NAMALWA (cell line): ENCODE measurements at places on chromosomes 5 and 9.

DNA sequence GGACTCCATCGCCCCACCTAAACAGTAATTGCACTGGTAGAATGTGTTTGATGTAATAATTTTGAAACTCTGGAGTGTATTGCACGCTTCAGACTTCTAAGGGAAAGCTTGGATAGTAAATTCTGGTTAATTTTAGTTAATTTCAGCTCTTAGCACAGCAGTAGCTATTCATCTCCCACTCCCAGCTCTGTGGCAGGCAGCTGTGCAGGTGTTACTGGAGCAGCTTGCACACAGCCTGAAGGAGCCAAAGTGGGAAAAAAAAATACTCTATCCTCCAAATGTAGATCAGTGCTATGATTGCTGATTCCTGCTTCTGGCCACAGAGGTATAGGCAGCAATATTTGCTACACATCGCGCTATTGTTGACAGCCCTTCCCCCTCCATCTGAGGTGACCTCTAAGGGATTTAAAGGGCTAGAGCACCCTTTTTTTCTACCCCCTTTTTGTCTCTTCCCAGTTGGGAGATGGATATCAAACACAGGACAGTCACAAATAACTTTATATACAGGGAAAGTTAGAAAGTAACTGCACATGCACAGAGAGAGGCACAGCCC, 97.4 kb downstream of the KCTD16 start:
- no peak for DNase-seq

DNA sequence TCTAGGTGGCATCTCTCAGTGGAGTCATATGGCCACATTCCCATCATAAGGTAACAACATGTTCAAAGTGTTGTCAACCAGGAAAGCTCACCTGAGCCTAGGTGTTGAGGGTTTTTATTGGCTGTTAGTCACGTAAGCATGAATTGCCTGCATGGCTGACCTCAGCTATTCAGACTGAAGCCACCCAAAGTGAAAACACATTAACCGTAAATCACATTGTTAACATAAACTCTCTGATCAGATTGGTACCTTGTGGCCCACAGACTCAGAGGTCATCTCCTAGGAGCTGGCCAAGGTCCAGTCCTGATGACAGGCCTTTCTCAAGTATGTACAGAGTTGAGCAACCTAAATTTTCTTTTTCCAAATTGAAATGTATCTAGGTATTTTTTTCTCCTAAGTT, 26.7 kb downstream of the SRFBP1 start:
- DNase-seq, result no peak

DNA sequence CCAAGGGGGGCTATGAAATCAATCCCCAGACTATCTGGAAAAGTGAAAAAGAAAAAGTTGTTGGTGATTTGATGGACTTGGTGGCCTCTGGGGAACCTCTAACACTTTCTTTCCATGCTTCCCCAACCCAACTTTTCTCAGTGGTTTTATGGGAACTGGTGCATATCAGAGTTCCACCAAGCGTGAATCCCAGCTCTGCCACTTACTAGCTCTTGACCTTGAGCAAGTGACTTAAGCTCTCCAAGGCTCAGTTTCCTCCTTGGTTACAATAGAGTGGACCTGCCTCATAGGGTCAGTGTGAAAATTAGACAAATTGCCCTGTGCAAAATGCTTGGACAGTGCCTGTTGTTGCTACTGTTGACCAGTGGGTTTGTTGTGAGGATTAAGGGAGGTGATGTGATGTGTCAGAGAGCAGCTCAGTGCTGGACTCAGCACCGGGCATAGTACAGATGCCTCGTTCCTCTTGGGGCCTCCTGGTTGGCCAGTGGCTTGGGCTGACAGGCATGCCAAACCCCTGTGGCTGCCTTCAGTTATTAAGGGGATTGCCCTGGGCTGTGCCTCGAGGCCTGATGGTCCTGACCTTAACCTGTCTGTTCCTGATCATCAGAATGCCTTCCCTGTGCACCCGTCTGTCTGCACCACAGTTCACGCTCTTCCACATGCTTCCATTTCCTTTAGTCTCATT, 49.3 kb downstream of the COL15A1 start:
- no peak for DNase-seq

DNA sequence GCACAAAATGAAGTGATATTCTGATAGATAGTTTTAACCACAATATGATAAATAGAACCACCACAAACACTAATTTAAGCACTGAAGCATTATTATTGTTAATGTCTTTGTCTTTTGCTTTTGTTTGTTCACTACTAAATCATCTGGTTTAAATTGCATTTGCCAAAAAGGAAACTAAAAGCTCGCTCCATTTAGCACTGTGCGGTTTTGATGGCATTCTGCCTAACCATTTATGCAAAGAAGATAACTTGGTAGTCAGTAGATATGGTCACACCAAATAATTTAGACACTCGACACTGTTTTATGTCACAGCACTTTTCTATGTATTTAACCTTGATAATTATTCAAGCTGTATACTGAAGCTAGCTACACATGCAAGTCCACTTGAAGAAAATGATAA, 849.8 kb upstream of the CDH6 start:
- DNase-seq, result no peak

- no peak for DNase-seq
Observed at GRCh38 chr5:58056546-58056945, 403.3 kb downstream of the PLK2 start.

DNA sequence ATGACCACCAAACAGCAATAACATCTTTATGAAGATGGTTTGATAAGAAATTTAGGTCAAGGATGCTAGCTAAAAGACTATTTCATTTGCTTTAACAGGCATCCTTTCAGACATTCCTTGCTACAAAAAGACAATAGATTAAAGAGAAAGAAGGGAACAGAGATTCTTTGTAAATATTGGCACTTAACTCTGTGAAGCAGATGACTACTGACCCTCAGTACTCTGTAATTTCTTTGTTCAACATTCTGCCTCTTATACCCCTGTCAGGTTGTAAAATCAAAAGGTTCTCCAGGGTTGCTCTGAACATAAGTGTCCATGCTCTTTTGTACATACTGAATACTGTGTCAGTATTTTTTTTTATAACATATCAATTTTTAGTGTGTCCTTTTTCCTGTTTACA, 610.6 kb upstream of the GRAMD2B start:
- DNase-seq, result no peak

DNA sequence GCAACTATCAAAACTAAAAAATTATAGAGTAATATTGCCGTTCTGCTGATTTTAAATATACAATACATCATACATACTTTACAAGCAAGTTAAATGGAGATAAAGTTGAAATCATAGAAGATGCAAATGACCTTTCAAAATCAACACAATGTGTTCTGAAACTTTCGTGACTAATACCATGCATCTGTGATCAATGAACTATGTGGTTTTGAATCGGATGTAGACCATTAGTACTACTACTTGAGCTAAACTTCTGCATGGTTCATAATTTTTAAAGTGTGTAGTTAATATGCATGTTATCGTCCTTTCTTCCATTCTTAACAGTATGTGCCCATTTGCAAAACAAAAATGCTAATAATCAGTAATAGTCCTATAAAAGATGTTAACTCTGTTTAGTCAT, 11.3 kb upstream of the PHF2 start:
- DNase-seq, result no peak

DNA sequence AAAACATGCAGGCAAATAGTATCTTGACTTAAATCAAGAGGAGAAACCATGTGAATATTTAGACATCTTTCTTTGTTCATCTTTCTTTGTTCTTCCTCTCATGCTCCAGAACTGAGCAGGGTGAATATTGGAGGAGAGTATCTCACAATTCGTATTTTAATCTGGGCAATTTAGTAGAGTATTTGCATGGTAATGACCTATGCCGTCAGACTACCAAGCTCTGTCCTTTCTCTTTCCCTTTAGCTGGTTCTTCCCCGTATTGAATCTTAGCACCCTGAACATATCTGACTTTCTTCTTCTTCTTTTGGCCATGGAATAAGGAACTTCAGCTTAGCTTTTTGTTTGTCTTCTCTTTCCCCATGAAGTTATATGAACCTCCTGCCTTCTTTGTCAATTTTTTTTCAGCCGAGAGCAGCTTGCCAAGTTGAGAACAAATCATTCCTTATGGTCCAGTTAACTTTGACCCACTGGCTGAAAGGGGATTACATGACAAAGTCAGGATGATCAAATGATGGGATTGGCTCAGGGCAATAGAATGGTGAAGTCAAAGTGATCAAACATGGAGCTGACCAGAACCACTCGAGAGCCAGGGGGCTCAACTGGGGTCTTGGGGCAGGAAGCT, 95.8 kb downstream of the DAPK1 start:
- DNase-seq, result no peak

- DNase-seq, result peak; percentile 61
Observed at GRCh38 chr5:37005946-37006540, 129.5 kb downstream of the NIPBL start.

GRCh38 chr5:126780165-126780827, 3.4 kb downstream of the LMNB1 start:
- peak; percentile 86 for DNase-seq

GRCh38 chr9:116409129-116409528, 255.5 kb downstream of the PAPPA start:
- no peak for DNase-seq

DNA sequence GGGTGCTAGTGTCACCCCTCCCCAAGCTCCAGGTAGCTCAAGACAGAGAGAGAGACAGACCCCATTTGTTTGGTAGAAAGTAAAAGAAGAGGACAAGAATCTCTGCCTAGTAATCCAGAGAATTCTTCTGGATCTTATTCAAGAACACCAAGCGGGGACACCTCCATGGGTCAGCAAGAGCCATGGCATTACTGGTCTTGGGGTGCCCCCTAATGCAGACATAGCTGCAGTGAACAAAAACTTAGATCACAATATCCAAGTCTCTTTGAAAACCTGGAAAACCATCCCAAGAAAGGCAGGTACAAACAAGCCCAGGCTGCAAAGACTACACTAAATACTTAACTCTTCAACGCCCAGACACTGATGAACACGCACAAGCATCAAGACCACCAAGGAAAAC, 29.9 kb upstream of the PDE4D start:
- no peak for DNase-seq

- no peak for DNase-seq
Observed at GRCh38 chr5:36908544-36909260, 32.1 kb downstream of the NIPBL start.

DNA sequence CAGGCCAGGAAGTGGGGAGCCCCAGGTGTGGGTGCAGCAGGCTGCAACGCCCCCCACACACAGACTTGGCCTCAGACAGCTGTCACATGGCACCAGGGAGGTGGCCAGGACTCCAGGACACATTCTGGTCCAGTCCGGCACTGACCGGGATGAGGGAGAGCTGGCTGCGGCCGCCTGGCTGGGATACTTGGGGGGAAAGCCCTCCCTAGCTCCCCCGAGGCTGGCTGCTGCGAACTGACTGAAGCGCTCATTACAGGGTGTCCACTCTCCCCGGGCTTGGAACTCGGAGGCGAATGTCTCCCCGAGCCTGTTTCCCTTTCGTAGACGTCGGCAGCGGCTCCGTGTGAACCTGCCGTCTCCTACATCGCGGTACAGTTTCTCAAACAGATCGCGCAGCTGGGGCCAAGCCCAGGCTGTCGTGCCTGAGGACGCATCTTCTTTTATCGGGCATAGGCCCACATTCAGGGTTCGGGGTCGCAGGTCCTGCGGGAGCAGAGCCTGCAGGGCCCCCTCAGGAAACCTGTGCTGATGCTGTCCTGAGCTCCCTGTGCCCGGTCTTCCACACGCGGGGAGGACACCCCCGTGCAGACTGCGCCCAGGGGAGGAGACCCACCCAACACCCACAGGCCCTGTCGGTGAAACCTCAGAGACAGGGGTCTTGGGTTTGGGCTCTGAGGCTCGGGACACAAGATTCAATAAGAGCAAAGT, 19.8 kb downstream of the NACC2 start:
- DNase-seq, result no peak

GRCh38 chr5:36792560-36793180, 83.9 kb upstream of the NIPBL start:
- DNase-seq, result no peak

DNA sequence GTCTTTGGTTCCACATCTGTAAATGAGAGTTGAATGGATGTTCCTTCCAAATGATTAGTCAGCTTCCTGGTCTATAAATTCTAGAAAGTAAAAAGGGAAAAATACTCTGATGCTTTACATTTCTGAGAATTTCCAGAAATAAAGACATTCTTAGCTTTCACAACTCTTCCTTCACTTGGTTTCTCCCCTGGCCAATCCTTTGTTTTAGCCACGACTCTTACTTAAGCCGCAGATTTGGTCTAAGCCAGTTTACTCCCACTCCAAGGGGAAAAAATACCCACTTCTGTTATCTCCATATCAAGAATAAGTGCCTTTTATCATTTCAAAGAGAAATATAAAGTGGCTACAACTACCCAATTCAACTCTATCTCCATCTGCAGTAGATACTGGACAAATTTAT, 29.7 kb downstream of the PWWP2A start:
- DNase-seq, result no peak

- DNase-seq, result no peak
Observed at GRCh38 chr5:76852772-76853171, 3.0 kb downstream of the S100Z start.

GRCh38 chr5:140242099-140242498, 60.8 kb downstream of the PFDN1 start:
- no peak for DNase-seq
